Daoy (cell line): ENCODE measurements at places on chromosomes 3 and 15. TPM values are rescaled to one million over a fixed set of nuclear protein-coding genes. Genes with fewer than 3 reads are reported as not detected.

Gene CD276
- total RNA-seq = 24.6 and 24.7 TPM in 2 replicates

Gene LRRC2
- 0.36 and 0.40 TPM in 2 replicates for total RNA-seq

Gene HDC
- not detected in 2 replicates for total RNA-seq

Gene PRKCI
- total RNA-seq = 38.5 and 46.1 TPM in 2 replicates

Gene CPEB1
- total RNA-seq = 5.2 and 5.3 TPM in 2 replicates

Gene CHRNA3
- 0.17 and 3.5 TPM in 2 replicates for total RNA-seq

Gene CCDC39
- total RNA-seq = 0.65 TPM in 1 of 2 replicates, not detected in the other

Gene NR2E3
- total RNA-seq = not detected in 2 replicates

Gene CD200R1
- total RNA-seq = 0.09 TPM in 1 of 2 replicates, not detected in the other

Gene CFAP100
- not detected in 2 replicates for total RNA-seq

GRCh38 chr3:31223278-31223677, 309.4 kb upstream of the STT3B start:
- DNase-seq = no peak

DNA sequence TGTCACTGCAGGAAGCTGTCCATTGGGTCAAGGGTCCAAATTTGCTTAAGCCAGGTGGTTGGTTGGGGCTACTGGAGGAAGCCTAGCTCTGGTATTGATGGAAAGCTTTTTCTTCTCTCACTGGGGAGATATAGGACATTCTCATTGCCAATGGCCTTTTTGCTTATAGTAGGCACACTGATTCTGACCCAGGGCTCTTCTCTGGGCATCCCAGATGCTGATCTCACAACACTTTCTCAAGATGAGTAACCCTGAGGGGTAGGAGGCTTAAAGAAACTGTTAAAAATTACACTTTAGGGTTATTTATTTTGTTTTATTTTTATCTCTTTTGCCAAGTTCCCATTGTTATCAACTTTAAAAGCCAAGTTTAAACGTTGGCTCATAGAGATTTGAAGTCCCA, 337.8 kb downstream of the LRRC3B start:
- no peak for DNase-seq

- DNase-seq = no peak
Measured at GRCh38 chr3:172415323-172415722, 32.9 kb downstream of the GHSR start.

DNA sequence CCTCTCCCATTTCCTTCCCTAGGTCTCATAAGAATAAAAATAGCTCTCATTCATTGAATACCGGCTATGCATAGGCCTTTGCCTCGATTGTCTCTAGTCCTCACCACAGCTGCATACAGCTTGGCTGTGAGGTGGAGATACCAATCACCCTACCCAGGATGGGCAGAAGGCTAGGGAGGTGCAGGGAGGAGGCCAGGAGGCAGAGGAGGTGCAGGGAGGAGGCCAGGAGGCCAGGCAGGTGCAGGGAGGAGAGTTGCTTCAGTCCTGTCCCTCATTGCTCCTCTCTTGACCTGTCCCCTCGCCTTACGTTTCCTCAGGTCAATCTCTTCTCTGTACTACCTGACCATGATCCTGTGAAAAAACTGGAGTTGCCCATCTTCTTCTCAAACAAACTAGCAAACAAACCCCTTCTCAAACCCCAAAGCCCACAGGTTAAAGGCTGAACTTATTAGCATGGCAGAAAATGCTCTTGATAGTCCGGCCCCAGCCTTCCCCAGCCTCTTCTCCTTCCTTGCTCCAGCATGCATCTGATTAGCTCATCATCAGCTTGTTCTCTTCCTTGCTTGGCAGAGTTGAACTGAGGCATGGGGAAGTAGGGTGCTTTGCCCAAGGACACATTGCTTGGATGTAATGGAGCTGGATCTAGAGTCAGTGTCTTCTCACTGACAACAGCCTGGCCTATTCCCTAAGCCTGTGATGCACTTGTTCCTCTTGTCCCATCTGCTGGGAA, 15.8 kb downstream of the PODXL2 start:
- DNase-seq = no peak

- no peak for DNase-seq
Measured at GRCh38 chr3:72078676-72079368, 293.9 kb upstream of the PROK2 start.

DNA sequence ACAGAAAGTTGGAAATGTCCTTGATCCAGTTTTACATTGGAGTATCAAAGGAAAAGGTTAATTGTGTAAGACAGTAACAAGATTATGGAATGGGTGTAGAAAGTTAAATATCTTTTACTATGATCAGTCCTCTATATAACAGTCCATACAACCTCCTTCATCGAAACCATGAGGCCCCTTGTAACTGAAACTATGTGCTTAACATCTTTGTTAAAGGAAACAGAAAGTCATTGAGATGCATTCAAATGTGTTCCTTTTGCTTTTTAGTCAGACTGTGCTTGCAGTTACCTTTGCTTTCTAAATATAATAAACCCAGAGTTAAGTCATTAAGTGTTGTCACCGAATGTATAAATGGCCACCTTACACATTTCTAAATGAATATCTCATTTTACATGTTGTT, 1298.5 kb downstream of the ROBO2 start:
- no peak for DNase-seq

GRCh38 chr15:61393949-61394348, 164.8 kb upstream of the RORA start:
- DNase-seq = no peak

- peak; percentile 26 for DNase-seq
Measured at GRCh38 chr3:17032407-17033034, 147.8 kb downstream of the PLCL2 start.

- DNase-seq = no peak
Measured at GRCh38 chr15:83753872-83754493, 100.1 kb downstream of the ADAMTSL3 start.

GRCh38 chr3:47799733-47800132, 3.2 kb upstream of the DHX30 start:
- no peak for DNase-seq

- DNase-seq = peak; percentile 99
Measured at GRCh38 chr15:96330450-96331143, at the start of gene NR2F2. NR2F2 (plus strand) TSS chr15:96330700; CDS start chr15:96332106, 1,406 bp downstream.

DNA sequence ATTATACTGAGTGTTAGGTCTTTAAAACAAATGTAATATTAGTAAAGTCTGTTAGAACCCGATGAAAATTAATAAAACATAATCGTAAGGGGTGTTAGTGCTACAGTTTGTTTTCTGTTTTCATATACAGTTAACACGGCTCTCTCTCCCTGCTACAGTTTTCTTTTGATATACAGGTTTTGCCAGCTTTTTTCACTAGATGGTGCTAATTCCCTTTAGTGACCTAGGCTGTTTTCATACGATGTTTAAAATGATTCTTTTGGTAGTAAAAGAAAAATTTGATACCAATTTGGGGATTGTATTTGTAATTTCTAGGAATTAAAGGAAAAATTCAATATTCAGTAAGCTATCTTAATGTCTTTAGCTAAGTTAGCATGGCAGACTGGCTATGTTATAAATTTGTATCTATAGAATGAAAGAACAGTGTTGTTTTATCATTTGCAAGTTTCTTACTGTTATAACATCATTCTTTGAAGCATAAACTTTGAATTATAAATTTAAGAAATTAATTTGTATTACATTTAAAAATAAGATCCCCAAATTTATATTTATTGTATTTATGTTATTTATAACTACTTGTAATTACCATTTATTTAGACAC, 11.5 kb downstream of the APH1B start:
- DNase-seq = peak; percentile 29
